ENCODE measurements at places on chromosomes 5 and 9.

DNA sequence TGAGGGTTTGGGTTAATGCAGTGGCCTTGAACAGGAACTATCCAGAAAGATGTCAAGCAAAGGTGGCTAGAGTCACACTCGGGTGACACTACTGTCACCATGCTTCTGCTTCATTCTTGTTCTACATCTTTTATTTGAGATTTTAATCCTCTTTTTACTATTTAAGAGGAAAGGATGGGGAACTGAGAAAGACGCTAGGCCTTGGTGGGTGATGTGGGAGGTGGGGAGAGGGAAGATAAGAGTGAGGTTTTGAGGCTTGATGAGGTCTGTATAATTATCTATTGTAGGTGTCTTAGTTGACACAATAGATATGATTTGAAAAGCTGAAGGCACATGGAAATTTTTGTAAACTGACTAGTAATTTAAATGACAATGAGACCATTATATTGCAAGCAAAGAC lies 3.5 kb upstream of the BASP1 start:
- DNase-seq = no peak

DNA sequence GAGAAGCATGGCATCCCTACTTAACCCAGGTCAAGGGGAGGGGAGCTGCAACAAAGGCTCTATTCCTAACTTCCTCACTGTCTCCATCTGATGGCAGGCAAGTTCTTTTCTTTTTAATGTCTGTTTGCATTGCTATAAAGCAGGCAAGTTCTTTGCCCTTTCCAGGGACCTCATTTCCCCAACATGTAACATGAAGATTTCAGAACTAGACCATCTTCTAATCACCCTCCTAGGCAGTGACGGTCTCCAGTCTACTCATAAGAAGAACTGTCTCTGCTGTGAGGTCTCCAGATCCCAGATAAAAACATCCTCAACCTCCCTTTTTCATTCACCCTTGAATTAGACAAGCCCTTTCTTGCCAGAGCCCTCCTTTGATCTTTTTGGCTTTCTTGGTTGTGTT lies 42.1 kb downstream of the PPP1R2B start:
- no peak for DNase-seq

- no peak for DNase-seq
These were observed 46.3 kb downstream of the PAM start for GRCh38 chr5:102801371-102801770.

DNA sequence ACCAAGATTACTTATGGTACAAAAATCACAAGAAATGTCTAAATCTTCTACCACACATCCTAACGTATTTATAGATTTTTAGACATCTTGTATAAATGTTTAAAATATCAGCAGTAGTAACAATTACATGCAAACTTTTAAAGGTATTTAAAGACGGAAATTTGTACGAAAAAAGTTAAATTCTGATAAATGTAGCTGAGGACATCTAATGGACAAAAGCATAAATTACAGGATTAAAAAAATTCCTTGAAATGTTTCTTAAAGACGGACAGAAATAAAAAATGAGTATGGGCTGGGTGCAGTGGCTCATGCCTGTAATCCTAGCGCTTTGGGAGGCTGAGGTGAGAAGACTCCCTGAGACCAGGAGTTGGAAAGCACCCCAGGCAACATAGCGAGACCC lies 15.8 kb downstream of the ERCC8 start:
- no peak for DNase-seq

GRCh38 chr9:85978496-85978895 lies 37.5 kb downstream of the NAA35 start:
- DNase-seq = no peak

DNA sequence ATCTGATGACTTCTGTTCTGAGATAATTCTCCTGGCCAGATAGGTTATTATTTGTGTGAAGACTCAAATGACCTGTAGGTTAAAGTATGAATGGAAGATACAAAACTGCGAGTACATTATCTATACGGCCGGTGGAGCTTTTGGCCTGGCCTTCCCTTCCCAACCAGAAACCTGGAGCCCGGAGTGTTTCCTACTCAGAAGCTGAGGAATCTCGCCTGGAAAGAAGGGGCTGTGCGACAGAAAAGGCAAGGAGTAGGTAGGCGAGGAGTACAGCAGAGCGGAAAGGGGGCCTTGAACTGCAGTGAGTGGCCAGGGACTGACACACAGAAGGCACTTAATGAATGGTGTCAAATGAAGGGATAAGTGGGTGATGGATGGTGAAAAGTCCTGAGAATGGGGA lies 34.6 kb downstream of the ANGPTL2 start:
- no peak for DNase-seq

DNA sequence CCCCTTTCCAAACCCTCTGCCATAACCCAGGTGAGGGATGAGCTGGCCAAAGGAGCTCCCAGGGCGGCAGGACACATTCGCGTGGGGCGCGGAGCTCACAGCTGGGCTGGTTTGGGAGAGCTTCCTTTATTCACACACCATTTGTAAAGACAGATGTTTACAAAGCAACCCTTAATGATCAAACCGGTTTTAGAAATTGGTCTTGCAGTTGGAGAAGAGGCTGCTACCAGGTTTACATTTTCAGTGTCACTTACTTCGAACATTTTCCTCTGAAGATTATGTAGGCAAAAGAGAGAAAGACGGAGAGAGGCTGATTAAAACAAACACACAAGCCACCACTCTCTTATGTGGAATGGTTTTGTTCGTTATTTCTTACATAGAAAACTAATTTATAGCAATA lies 648.7 kb downstream of the IRX1 start:
- DNase-seq = no peak

GRCh38 chr5:11355491-11355890 lies 548.8 kb downstream of the CTNND2 start:
- DNase-seq = no peak

DNA sequence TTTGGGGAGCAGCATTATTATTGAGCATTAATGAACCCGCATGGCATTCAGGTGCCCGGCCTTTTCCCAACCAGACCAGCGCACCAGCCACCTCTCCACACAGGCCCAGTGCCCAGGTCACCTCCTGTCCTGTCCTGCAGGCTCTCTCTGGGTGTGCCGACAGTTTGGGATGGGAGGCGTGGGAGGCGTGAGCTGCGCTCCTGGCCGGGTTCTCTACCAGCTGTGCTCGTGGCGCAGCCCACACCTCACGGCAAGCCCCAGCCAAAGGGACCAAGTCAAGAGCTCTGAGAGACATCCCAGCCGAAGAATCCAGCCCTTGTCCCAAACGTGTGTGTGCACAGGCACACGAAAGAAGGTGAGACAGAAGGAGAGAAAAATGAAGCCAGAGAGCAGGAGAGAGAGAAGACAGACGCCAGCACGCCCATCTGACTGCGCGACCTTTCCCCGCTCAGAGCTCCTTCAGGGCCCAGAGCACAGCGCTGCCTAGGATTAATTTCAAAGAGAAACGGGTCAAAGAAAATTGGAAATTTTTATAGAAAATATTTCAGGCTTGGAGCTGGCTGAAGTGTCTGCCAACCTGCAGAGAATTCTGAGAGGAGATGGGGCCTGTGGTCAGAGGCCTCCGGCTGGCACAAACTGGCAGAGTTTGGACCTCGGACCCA lies 81.7 kb downstream of the ADAMTS2 start:
- no peak for DNase-seq

DNA sequence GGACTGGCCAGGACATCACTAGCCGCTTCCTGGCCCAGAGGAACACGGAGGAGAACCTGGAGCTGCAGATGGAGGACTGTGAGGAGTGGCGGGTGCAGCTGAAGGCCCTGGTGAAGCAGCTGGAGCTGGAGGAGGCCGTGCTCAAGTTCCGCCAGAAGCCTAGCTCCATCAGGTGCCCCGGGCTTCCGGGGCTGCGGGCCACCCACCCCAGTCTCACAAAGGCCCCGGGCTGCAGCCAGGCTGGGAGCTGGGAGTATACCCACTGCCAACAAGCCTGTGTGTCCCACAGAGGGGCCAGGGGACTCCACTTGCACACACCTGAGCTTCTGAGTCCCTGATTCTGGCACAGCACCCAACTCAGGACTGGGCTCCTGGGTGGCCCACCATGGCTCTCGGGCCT lies 1.7 kb upstream of the RABL6 start:
- no peak for DNase-seq

Measured in stimulated activated CD8-positive, alpha-beta memory T cell treated with anti-CD3 and anti-CD28 coated beads, Interleukin-4, amount 100 ng/mL, for 4 hours (primary cell).